ENCODE measurements at places on chromosomes 12 and 14.

DNA sequence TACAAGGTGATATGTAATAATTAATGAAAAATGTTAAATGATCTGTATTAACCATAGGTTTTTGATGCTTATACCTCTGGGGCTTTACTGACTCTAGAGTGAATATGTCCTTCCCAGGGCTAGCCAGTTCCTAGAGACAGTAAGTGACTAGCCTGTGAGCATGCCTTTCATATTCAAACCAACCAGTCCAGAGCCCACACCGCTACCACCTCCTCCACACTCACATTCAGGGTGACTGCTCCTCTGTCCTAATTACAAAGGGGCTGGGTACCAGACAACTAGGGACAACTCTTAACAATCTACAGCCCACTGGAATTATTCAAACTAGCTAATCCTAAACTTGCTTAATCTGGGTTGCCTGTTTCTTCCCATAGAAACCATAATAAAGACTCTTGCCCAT, 49.0 kb downstream of the RALGAPA1 start:
- no peak for DNase-seq

DNA sequence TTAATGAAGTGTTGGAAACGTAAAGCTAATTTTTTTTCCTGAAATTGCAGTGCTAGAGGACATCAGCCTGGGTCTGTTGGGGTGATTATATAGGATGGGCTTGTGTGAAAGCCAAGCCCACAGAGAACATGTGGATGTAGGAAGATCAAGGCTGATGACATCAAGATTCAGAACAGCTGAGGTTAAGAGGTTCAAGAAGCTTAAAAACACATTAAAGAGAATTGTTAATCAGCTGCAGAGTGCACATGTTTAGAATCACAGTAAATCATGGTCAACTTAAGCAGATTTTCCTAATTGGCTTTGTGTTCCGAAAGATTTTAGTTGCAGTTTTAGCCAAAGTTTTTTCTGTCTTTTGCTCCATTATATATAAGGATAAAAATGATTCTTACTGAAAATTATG, 87.9 kb upstream of the PRICKLE1 start:
- DNase-seq, result no peak

GRCh38 chr12:90951432-90952105, 3.4 kb downstream of the CCER1 start:
- DNase-seq, result no peak

GRCh38 chr12:106455111-106455510, 97.6 kb downstream of the POLR3B start:
- no peak for DNase-seq

DNA sequence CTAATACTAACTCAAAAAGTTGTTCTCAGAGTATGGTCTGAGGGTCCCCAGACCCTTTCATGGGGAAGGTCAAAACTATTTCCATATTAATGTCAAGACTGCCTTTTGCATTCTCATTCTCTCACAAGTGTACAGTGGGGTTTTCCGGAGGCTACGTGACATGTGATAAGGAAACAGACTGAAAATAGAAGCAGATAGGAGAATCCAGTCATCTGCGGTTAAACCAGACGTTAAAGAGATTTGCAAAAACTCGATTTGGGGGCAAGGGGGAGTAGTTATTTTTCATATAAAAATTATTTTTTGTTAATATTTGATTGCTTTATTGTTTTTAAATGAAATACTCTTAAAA, 1.0 kb upstream of the NAP1L1 start:
- DNase-seq, result no peak

- DNase-seq, result no peak
These were observed 12.3 kb upstream of the EPYC start for GRCh38 chr12:91017043-91017442.

Data from stimulated activated CD4-positive, alpha-beta T cell treated with anti-CD3 and anti-CD28 coated beads, Interleukin-12 subunit alpha, Interleukin-12 subunit beta, amount 100 ng/mL, for 4 hours (primary cell).